ENCODE measurements at places on chromosomes 16 and 17. TPM values are rescaled to one million over a fixed set of nuclear protein-coding genes. Genes with fewer than 3 reads are reported as not detected.

DNA sequence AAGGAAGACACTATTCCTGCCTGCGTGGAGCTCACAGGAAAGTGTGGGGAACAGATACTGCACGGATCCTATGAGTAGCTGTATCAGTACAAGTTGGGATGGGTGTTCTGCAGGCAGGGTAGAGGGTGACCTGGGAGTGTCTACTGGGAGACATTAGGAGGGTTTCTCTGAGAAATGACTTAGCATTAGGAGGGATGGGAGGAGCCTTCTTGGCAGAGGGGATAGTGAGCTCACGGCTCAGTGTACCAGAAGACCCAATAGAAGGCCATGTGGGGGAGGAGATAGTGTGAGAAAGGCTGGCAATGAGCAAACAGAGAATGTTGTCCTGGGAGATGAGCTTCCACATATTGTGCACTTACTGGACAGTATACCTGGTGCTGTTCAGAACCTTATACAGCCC, 109.1 kb downstream of the MSI2 start:
- no peak for DNase-seq

GRCh38 chr16:58109330-58109729, 19.9 kb downstream of the CFAP20 start:
- DNase-seq: no peak

- no peak for DNase-seq
These were observed 11.7 kb downstream of the TRAF4 start for GRCh38 chr17:28755486-28755885.

- no peak for DNase-seq
These were observed 24.4 kb downstream of the ABCC12 start for GRCh38 chr16:48131201-48131935.

DNA sequence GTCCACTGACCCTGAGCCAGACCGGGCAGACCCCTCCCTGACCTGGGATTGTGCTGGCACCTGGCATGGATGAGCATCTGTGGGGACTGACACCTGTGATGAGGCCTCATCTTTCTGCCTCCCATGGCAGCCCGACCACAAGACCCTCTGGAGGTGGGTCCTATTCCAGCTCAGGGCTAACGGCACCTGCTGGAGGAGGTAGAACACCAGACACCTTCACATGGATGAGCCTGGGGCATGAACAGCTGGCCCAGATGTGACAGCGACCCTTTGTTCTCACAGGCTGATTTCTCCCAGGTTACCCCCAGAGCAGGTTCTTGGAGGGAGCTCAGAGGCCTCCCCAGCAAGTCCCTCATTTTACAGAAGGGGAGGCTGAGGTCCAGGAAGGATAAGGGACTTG, 46.4 kb upstream of the PIK3R6 start:
- DNase-seq: no peak

GRCh38 chr17:79664930-79665737, 54.3 kb upstream of the RBFOX3 start:
- peak; percentile 82 for DNase-seq

GRCh38 chr16:66653581-66654350, 42.8 kb downstream of the CMTM4 start:
- no peak for DNase-seq

GRCh38 chr16:17930280-17930679, 406.3 kb downstream of the NPIPA8 start:
- DNase-seq: no peak

DNA sequence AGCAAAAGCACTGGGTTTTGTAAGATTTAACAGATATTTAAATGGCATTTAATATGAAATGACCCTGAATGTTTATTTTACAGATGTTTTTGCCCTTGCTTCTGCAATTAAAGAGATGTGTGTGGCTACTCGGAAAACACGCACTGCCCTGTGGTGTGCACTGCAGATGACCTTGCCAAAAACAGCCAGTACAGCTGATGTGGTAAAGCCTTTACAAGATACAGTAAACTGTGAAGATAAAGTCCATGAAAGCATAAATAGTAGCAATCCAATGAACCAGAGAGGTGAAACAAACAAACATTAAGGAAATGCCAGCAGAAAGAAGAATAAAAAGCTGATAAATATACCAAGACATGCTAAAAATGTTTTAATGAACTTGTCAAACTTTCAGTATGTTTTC, 15.7 kb downstream of the CCDC43 start:
- no peak for DNase-seq

DNA sequence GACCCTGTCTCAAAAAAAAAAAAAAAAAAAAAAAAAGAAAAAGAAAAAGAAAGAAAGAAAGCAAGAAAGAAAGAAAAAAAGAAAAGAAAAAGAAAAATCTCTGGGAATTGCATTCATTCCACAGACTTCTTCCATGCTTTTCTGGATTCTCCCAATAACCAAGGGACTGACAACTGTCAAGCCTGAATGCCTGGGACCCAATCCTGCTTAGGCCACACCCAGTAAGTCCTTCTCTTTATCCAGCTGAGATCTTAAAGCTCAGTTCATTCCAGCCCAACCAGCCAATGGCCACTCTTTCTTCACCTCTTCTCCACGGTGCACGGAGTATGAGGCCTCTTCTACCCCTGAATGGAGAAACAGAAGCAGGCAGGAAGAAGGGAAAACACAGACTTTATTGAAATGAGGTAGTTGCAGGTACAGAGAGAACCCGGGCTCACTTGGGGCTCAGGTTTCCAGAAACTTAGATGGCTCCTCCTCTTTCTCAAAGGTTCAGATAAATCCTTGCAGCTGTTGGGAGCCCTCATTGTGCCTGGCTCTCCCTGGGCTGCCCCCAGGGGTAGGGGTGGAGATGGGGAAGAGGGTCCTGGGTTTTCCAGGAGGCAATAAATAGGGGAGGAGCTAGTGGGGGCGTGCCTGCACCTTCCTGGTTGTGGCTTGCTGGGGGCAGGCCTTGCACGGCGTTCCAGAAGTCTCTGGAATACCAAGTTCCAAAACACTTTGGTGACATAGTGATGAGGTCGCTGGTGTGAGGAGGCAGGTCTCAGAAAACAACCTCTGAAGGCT, 2.5 kb downstream of the HOXB1 start:
- no peak for DNase-seq

DNA sequence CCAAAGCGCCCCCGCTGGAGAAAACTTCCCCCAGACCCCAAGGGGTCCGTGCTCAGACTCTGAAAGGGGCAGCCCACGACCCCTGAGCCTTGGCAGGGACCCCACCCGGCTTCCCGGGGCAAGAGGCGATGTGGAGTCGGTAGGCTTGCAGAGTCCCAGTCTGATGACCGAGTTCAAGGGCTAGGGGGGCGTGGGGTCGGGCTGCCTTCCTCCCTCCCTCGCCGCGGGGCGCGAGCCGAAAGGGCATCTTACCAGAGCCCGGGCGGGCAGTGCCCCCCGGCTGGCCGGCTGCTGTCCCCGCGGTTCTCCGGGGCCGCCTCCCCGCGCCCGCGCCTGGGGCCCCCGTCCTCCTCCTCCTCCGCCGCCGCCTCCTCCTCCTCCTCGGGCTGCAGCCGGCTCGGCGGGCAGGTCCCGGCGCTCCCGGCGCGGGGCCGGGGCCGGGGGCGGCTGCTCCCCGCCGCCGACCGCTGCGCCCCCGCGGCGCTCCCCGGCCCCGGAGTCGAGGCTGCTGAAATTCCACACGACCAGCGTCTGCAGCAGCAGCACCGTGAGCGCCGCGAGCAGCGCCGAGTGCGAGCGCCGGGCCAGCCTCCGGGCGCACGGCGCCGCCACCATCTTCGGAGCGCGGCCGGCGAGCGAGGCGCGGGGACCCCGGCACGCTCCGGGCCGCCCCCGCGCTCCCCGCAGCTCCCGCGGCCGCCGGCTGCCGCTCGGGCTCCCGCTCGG, 415 bp downstream of the XYLT1 start:
- DNase-seq: no peak

GRCh38 chr16:85376292-85377095, 236.6 kb upstream of the GSE1 start:
- DNase-seq: peak; percentile 81

DNA sequence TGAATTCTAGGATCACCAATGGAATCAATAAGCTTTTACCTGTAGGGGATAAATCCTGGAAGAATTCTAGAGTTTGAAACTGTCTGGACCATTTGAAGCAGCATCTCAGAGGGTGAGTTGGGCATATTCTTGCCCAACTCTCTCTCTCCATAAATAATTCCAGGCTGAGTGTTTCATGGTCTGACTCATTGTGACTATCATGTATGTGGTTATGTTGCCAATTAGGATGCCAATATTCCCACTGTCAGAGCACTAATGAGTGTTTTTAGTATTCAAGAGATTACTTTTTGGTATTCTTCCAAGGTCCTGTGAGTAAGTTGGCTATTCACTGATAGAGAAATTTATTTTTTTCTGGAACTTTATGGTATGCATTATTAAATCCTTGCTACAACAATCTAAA, 456.9 kb downstream of the TOX3 start:
- DNase-seq: no peak

DNA sequence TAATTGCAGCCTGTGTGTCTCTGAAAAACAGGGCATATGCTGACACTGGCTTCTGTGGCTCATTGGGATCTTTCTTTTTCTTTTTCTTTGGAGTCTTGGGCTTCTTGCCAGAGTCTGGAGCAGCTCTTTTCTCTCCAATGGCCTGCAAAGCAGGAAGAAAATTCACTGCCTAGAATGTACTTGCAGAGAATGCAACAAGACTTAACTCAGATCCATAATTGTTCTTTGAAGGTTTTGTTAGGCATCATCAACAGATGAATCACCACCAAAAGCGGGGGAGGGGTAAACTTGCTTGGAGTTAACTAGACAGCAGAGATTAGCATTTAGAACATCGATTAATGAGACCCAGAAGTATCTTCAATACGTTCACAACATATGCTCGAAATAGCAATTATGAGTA, 100.9 kb downstream of the TOX3 start:
- DNase-seq: no peak

DNA sequence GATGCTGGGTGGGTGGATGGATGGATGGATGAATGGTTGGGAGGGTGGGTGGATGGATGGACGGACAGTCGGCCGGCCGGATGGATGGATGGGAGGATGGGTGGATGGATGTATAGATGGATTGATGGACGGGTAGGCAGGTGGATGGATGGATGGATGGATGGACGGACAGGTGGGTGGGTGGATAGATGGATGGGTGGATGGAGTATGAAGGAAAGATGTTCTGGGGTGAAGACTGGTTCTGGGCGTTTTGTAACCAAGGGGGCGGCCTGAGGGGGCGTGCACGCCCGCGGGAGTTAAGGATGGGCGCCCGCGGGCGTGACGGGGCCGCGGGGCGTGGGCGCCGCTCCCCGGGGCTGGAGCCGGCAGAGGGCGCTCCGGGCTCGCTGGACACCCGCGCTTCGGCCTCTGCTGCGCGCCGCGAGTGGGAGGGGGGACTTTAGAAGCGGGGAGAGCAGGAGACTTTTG, at the start of gene NECAB2:
Gene NECAB2 (plus strand): TSS at position 407 of the 468 bp plus-strand sequence. CDS start 405 bp downstream, outside the sequence.
- DNase-seq: peak; percentile 53

DNA sequence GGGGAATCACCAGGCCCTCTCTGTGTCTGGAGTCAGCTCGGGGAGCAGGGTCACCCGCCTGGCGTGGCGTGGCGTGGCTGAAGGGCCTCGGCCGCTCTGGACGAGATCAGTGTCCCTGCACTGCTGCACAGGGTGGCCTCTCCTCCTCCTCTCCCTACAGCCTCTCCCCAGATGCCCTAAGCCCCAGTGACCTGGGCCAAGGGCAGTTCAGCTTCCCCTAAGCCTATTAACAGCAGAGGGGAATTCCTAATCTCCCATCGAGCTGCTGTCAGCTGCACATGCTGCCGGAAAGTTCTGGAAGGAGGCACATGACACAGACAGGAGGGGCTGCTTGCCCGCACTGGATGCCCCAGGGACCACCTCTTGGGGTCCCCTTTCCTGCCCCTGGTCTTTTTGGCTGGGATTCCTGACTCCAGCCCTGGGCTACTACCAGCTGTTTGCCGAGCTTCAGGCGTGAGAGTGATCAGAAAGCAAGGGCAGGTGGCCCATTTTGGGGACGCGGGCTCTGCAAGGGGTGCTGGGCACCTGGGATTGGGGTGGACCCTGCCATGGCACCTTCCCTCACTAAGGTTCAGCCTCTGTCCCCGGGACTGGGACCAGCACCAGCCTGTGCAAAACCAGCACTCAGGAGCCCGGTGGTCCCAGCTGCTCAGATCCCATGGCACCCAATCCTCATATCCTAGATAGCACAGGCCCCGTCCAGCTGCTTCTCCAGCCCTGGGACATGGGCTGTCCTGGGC, 794 bp downstream of the PDE6G start:
- no peak for DNase-seq

GRCh38 chr16:70808371-70808770, 7.4 kb upstream of the VAC14 start:
- DNase-seq: no peak

DNA sequence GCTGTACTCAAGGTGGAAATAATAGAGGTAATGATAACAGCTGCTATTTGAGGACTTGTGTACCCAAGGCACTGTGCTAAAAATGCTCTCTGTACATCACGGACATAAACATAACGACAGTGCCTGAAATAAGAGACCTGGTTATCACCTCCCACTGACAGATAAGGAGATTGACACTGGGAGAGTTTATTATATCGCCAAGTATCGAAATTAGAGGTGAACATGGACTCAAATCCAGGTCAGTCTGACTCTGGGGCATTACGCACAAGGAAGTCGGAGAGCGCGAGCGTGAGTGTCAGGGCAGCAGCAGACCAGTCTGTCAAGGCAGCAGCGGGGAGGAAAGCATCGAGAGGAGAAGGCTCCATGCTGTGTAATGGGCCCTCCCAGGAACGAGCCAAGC, 57.1 kb downstream of the GOSR1 start:
- no peak for DNase-seq

- no peak for DNase-seq
These were observed 30.4 kb upstream of the CRHR1 start for GRCh38 chr17:45753645-45754225.

- no peak for DNase-seq
These were observed 65.1 kb upstream of the MED9 start for GRCh38 chr17:17411692-17412091.

GRCh38 chr16:88888461-88889387, 22.3 kb upstream of the PABPN1L start:
- DNase-seq: no peak

DNA sequence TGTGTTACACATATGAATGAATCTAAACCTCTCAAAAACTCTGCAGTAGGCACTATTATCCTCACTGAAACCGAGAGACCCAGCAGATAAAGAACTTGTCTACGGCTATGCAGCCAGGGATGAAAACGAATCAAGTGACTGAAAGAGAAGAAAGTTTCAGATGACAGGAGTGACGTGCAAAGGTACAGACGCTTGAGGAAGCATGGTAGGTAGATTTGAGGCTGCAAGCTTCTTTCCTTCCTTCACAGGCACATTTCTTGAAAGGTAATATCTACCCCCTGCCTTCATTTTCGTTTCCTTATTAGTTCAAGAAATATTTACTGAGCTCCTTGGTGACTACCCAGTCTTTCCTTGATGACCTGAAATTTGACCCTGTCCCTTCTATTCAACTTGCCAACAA, 211.5 kb upstream of the AXIN2 start:
- DNase-seq: no peak

DNA sequence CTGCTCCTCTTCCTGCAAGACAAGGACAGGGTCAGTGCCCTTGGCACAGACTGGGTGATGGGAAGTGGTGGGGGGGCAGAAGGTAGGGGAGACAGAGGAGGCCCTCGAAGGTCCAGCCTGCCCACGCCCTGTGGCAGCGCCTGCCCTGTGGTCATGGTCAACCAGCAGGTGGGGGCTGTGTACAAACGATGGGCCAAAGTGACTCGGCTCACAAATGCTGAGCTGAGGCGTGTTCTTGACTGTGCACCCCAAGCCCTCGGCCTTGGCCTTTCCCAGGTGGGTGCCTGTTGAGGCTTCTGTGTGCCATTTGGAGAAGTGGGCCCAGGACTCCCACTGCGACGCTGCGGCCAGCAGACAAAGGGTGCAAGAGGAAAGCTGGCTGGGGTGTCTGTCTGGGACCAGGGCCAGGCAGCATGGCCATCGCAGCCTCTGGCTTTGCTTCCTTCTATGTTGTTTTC, 22.6 kb downstream of the MXRA7 start:
- peak; percentile 71 for DNase-seq

The EPX gene
- total RNA-seq: not detected

The MILR1 gene
- 28.0 TPM for total RNA-seq

The PLLP gene
- 1.6 TPM for total RNA-seq

The CBX2 gene
- total RNA-seq: 0.81 TPM
